ENCODE measurements at places on chromosomes 13 and 19. TPM values are rescaled to one million over a fixed set of nuclear protein-coding genes. Genes with fewer than 3 reads are reported as not detected.

- no peak for DNase-seq
- H3K36me3 ChIP-seq: peaks cover 3% of the 10 kb centered on the region
- H3K4me1 ChIP-seq: no peaks in the 10 kb centered on the region
- peaks cover 6% of the 10 kb centered on the region for H3K27me3 ChIP-seq
These were observed 3.7 kb upstream of the TCF3 start for GRCh38 chr19:1655987-1656608.

Gene PDX1
- total RNA-seq: not detected

DNA sequence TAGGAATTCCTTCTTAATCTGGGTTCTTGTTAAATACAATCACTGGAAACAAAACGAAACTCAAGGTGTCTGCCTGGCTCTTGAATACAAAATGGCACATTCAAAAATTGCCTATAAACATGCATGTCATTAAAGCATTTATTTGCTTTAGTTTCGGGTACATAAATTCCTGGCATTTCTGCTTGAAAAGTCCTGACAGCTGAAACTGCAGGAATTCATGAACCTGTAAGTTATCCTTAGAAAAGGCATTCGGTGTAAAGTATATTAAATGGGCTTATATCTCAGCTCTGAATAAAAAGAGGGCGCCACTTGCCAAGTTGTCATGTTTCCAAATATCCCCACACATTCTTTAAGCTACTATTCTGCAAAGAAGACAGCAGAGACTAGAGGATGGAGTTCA is 32.9 kb downstream of the RXFP2 start:
- no peaks in the 10 kb centered on the region for H3K4me1 ChIP-seq
- H3K36me3 ChIP-seq: no peaks in the 10 kb centered on the region
- H3K4me3 ChIP-seq: no peak overlapping the region
- no peak overlapping the region for H3K27ac ChIP-seq
- H3K27me3 ChIP-seq: no peaks in the 10 kb centered on the region

DNA sequence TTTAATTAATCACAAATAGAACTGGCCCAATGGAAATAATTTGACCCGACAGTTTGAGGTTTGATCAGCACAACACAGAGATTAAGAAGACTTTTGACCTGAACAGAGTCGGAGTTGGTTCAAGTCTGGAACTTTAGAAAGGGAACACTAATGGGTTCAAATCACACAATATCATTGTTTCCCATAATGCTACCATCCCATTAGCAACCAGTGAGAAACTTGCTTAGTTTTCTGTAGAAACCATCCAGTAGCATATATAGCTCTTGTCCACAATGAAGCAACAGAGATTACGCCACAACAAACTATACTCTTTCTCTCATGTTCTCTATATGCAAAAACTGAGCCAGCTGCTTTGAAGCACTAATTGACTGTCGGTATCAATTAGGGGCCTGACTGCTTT is 376.9 kb upstream of the SPRY2 start:
- H3K4me3 ChIP-seq: no peak overlapping the region
- peaks cover 19% of the 10 kb centered on the region for H3K4me1 ChIP-seq
- H3K36me3 ChIP-seq: peaks cover 8% of the 10 kb centered on the region

- peaks cover 7% of the 10 kb centered on the region for H3K36me3 ChIP-seq
- H3K4me3 ChIP-seq: no peak overlapping the region
- no peak overlapping the region for H3K27ac ChIP-seq
- DNase-seq: no peak
These were observed 5.6 kb downstream of the STXBP2 start for GRCh38 chr19:7642295-7643030.

Gene ZNF493
- total RNA-seq: 22.2 TPM

DNA sequence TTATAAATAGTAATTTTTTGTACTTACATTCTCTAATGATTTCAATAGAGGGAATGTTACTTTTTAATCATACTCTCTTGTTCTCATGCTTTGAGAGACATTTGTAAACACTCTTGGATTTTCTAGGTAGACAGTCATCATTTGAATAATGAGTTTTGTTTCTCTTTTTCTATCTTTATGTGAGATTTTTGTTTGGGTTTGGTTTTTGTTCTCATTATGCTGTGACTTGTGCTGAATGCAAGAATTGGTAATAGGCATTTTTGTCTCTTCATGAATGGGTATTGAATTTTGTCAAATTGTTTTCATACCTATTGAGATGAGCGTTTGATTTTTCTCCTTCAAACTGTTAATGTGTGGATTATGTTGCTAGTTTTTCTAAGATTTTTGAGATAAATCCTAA is 56.8 kb upstream of the GPR183 start:
- H3K36me3 ChIP-seq: peaks cover 6% of the 10 kb centered on the region
- no peaks in the 10 kb centered on the region for H3K27me3 ChIP-seq
- no peak overlapping the region for H3K4me3 ChIP-seq
- peaks cover 19% of the 10 kb centered on the region for H3K4me1 ChIP-seq
- DNase-seq: no peak

DNA sequence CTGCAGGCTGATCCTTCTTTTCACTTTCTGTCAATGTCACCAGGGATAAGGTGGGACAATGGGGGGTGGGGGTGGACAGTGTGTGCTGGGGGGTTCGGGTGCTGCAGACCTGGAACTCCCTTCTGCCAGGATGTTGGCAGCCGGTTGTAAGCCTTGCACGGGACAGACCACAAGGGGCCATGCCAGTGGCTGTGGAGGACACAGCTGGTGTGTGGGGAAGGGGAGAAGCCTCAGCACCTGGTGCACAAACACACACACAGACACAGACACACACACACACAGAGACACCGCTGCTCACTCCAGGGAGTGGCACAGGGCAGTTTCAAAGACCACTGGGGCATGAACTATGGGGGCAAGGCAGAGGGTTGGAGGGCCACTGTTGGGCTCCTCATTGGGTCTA is 3.6 kb downstream of the F2RL3 start:
- peaks cover 4% of the 10 kb centered on the region for H3K4me1 ChIP-seq
- H3K4me3 ChIP-seq: no peak overlapping the region
- H3K27me3 ChIP-seq: peaks cover 9% of the 10 kb centered on the region
- DNase-seq: no peak

Gene NECTIN2
- 164 TPM for total RNA-seq
